ENCODE measurements at places on chromosomes 3 and 15.

- DNase-seq, result no peak
Measured at GRCh38 chr3:9185046-9185445, 64.4 kb downstream of the SRGAP3 start.

DNA sequence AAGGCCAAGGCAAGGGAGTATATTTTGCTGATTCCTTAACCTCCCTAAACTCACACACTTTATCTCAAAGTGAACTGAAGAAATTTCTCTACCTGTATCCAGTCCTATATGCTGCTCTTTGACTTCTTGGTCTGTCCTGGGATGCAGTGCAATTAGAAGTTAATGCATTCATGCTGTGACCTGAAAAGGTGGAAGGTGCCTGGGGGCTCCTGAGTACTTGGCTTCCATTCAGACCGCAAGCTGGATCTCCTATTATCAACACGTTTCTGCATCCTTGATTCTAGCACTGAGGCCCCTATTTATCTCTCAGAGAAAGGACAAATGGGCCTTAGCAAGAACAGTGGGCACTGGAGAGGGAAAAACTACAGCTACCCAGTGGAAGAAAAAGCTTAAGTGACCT is 17.7 kb upstream of the CADPS start:
- DNase-seq, result no peak

GRCh38 chr3:127064391-127065137 is 81.6 kb downstream of the PLXNA1 start:
- no peak for DNase-seq

DNA sequence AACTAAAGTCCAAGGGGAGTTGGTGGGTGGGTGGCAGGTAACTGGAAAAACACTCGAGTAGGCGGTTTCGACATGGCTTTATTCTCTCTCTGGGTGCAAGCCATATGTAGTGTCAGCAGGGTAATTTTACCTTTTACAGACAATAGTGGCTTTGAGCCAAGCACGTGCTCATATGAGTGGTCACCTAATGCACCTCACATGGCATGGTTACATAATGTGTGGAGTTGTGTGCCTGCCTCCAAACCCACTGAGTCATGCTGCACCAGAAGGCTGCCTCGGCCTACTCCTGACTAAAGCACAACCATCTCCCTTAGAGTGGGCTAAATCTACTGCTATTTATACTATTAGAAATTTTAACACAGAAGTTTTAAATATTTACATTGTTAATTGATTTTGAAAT is 16.5 kb downstream of the CCRL2 start:
- DNase-seq, result no peak

- no peak for DNase-seq
Measured at GRCh38 chr15:42511007-42511391, 15.6 kb downstream of the SNAP23 start.

DNA sequence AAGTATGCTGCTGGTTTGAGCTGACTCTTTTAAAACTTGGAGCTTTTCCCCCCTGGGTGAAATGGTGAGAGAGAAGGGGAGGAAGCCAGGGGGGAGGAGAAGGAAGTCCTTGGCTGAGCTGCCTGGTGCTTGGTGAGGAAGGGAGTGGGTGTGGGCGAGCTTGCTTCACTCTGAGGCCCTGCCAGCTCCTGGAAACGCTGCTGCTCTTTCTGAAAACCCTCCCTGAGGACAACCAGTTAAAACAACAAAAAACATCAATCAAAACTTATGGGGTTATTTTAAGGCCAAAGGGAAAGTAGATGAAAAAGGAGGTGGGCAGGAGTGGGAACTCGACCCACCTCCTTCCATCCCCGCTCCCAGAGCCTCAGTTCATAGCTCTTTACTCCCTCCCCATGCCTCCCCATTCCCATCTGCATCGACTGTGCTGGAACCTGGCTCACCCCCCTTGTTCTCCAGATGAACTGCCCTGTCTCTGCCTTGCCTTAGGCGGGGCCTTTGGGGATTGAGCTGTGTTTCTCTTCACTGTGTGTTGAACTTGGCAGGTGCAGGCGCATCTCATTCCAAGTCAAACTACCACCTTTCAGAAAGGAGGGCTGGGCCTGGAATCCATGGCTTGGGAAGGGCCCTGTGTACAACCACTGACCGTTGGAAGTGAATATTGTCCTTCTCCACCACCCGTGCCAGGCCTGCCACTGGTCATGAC is 166.1 kb downstream of the ZNF621 start:
- no peak for DNase-seq

DNA sequence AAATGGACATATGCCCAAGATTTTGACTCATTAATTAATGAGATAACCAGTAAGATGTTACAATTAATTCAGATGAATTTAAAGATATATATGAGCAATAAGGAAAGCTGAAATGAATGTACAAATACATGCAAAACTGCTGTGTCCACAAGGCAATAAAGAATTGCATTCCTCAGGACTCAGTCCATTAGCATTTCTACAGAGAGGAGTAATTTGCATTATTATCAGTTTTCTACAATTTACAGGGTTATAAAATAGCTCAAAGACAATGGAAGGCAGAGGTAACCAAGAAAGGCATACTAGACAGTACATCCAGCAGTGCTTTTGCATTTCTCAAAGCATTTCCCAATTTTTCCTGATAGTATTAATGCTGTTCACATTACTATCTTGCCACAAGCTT is 377.1 kb upstream of the GOLIM4 start:
- DNase-seq, result no peak

DNA sequence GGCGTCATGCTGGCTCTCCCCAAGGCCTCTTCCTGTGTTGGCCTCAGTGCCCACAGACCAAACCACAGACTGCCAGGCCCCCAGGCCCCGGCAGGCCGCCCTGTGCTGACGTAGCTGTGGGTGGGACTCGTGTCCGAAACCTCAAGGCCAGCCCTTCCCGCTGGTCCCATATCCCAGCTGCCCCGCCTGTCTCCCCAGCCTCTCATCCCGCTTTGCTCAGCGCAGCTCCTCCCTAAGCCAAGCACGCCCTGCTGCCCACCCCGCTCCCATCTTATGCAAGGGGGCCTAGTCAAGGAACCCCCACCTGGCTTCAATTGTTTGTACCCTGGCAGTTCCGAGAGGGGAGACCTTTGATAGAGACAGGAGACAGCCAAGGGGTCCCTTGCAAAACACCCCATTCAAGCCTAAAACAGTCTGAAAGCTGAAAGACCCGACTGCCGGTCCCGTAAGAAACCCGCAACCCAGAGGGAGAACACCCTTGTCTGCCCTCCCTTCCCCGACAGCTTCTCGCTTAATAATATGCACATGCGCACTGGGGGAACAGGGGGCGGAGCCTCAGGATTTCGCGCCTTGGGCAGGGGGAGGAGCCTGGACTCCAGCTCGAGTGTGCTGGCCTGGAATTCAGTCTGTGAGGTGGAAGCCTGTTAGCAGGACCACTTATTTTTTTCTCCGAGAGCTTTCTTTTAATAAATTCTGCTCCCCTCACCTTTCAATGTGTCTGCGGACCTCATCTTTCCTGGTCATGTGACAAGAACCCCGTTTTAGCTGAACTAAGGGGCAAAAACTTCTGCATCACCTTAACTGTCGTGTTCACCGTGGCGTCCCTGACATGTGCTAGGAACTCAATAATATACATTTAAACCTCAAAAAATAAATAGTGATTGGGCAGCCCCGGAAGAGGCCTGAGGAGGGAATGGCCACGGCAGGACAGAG is 17.2 kb downstream of the TNFAIP8L3 start:
- DNase-seq, result peak; percentile 86

GRCh38 chr3:72679540-72680198 is 168.6 kb downstream of the SHQ1 start:
- DNase-seq, result no peak

DNA sequence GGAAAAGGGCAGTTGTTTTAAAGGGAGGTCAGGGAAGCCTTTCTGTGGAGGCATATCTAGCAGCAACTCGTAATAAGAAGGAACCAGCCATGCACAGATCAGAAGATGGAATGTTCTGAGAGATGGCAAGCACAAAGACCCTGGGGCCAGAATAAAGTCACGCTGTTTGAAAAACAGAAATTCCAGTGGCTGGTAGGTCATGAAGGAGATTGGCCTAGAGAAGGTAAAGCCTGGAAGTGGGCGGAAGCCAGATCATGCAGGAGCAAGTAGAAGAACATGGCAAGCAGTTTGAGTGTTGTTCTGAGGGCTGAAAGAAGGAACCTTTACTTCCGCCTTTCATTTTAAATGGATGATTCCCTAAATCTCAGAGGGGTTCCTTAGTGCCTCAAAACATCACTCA is 208.1 kb upstream of the PPP2R3A start:
- no peak for DNase-seq

DNA sequence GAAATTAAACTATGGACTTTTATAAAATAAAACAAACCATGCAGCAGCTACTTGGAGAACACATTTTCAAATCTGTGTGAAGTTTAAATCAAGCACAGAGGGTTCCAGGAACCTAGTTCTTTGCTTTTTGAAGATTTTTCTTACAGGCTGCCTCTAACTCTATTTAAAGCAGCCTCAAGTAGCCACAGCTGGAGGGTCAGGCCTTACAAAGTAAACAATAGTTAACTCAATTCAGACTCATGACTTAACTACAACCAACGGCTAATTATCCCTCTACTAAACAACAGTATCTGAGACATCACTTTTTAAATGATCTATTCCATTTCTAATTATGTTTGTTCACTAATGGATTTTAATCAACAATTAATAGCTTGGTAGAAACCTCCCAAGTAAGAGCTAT is 9.8 kb downstream of the LRIG1 start:
- no peak for DNase-seq

DNA sequence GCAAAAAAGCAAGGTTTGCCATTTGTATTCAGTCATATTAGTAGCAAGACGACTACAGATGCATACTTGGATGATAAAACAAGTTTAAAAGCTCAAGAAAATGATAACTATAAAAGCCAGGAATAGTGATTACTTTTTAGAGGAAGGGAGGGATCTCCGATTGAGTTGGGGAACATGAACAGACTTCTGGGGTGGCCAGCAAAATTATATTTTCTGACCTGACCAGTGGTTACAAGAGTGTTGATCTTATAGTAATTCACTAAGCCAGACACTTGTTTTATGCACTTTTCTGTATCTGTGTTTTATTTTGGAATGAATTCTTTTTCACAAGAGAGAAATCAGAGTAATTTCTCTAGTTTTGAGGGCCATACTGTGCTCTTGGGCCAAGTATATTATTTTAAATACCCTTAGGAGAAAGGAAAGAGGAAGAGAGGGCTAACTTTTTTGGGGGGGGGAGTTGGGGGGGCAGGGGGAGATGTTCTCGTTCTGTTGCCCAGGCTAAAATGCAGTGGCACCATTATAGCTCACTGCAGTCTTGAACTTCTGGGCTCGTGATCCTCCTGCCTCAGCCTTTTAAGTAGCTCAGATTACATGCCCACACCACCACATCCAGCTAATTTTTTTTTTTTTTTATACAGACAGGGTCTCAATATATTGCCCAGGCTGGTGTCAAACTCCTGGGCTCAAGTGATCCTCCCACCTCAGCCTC is 57.3 kb downstream of the TGFBR2 start:
- DNase-seq, result no peak

- DNase-seq, result no peak
Measured at GRCh38 chr3:128745742-128746141, 19.8 kb downstream of the RAB7A start.

DNA sequence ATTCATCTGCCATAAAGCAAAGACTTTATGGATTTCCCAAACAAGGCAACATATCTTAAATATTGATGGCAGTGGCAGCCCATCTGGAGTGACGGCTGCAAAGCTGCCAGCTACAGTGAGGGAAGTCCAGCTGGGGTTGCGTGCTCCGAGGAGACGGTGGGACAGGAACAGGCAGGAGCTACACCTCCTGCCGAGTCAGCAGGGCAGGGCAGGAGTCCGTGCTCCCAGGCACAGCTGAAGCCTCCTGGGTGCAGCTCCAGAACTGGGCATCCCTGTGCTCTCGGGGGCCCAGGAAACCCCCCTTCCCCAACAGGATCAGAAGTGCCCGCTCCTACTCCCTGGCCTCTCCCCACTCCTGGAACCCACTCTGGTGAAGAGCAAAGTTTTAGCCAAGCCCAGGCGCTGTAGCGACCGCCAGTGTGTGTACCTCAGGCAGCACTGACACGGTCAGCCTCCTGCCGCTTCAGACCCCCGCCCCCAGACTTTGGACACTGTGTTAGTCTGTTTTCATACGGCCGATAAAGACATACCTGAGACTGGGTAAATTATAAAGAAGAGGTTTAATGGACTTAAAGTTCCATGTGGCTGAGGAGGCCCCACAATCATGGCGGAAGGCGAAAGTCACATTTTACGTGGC is 556.4 kb upstream of the CCDC54 start:
- no peak for DNase-seq

DNA sequence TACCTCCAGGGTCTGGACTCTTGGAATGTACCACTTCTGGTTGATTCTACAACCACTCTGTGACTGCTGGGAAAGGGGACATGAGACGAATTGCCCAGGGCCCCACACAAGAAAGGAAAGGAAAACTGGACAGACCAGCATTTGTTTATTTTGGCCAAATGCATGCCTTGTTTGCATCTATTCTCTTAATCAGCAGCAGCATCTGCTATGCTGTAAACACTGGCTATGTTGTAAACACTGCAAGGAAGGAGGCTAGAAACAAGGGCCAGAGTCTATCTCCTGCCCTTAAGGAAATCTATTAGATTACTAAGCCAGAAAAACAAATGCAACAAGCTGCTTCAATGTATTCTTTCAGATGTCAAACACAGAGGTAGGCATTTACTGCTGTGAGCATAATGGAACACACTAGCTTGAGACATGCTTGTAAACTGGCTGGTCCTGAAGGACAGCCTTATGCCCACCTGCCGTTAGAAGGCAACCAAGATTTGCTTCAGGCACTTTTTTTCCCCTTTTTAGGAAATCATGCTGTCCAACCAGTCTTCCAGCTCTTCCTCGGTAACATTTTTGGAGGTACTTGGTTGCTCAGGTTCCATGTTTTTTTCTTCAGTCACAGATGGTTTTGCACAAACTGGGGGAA is 102.1 kb upstream of the CHRM5 start:
- DNase-seq, result no peak

DNA sequence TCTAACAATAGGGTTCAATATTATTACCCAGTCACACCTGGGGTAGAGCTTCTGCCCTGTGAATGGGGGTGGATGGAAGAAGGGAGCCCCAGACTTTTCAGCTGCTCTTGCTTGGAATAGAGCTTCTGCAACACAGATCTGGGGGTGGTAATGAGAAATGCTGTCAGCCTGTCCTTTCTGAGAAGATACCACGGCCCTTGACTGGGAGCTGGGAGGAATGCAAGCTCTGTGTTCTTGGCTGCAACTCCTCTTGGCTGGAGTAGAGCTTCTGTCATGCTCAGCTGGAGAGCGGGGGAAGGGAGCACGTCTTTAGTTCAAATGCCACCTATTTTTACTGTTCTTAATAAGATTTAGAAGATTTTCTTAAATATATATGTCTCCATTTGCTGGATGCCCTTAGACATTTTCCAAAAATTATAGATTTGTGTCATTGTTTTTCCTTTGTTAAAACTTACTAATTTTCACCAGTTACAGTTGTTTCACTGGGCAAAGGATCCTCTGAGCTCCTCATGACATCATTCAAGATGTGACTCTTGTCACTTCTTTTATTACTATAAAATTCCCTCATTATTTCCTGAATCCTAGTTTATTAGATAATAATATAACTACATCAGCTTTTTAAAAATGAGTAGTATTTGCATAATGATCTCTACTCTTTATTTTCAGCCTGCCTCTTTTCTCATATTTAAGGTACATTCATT is 180.0 kb upstream of the TGFBR2 start:
- DNase-seq, result peak; percentile 49

All from iPS-NIHi11 (cell line).